ENCODE measurements at places on chromosomes 16 and 17.

GRCh38 chr17:45784741-45785479, 790 bp downstream of the CRHR1 start:
- DNase-seq = no peak

GRCh38 chr16:50613281-50613963, 65.2 kb downstream of the NKD1 start:
- DNase-seq = no peak

DNA sequence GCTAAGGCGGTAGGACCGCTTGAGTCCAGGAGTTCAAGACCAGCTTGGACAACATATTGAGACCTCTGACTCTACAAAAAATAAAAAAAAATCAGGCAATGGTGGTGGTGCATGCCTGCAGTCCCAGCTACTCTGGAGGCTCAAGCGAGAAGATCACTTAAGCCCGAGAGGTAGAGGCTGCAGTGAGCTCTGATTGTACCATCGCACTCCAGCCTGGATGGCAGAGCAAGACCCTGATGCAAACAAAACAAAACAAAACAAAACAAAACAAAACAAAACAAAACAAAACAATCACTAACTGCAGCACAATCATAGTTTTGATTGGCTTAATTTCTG, 2.5 kb upstream of the BANP start:
- DNase-seq = no peak

DNA sequence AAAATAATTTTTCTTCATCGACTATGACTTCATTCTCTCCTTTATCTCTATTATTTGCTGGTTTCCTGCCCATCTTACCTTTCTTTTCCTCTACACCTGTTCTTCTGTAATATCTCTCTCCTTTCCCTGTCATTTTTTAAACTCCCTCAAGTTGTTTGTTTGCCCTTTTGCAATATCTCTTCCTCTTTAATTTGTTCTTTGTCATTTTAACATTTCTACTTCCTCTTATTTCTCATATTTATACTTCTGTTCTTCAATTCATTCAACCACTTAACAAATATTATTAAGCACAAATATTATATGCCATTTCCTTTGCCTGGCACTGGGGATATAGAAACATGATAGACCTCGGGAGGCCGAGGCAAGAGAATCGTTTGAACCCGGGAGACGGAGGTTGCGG, 22.6 kb downstream of the MAP3K3 start:
- no peak for DNase-seq

Data from stimulated activated CD8-positive, alpha-beta memory T cell treated with anti-CD3 and anti-CD28 coated beads, Interleukin-15, amount 100 ng/mL, for 24 hours (primary cell).